Gastrocnemius medialis (tissue), 4 donors: ENCODE measurements at places on chromosomes 3 and 15. TPM values are rescaled to one million over a fixed set of nuclear protein-coding genes. Genes with fewer than 3 reads are reported as not detected.
A peak's percentile ranks its signal among the peaks of the same experiment; 100 is the strongest.

- H3K36me3 ChIP-seq, result no peaks in the 10 kb centered on the region
- H3K4me1 ChIP-seq, result no peaks in the 10 kb centered on the region
- no peaks in the 10 kb centered on the region for H3K27me3 ChIP-seq
- DNase-seq, result no peak
- no peak overlapping the region for H3K27ac ChIP-seq
Measured at GRCh38 chr15:37143351-37143750, 43.0 kb upstream of the MEIS2 start.

- no peak overlapping the region for H3K4me3 ChIP-seq
- DNase-seq, result no peak
- no peaks in the 10 kb centered on the region for H3K36me3 ChIP-seq
- H3K4me1 ChIP-seq, result peaks cover 7% of the 10 kb centered on the region
Measured at GRCh38 chr3:168885028-168885427, 778.5 kb downstream of the MECOM start.

GRCh38 chr15:92384381-92384780, 9.3 kb upstream of the ST8SIA2 start:
- H3K4me3 ChIP-seq, result no peak overlapping the region
- H3K27ac ChIP-seq, result no peak overlapping the region
- H3K36me3 ChIP-seq, result no peaks in the 10 kb centered on the region
- no peaks in the 10 kb centered on the region for H3K27me3 ChIP-seq
- no peaks in the 10 kb centered on the region for H3K4me1 ChIP-seq
- DNase-seq, result no peak

GRCh38 chr15:62428851-62429598, 263.9 kb upstream of the C2CD4B start:
- no peak overlapping the region for H3K4me3 ChIP-seq
- peaks cover 58% of the 10 kb centered on the region for H3K4me1 ChIP-seq
- H3K36me3 ChIP-seq, result no peaks in the 10 kb centered on the region
- no peaks in the 10 kb centered on the region for H3K27me3 ChIP-seq
- H3K27ac ChIP-seq, result peak overlapping the region; percentile 2

DNA sequence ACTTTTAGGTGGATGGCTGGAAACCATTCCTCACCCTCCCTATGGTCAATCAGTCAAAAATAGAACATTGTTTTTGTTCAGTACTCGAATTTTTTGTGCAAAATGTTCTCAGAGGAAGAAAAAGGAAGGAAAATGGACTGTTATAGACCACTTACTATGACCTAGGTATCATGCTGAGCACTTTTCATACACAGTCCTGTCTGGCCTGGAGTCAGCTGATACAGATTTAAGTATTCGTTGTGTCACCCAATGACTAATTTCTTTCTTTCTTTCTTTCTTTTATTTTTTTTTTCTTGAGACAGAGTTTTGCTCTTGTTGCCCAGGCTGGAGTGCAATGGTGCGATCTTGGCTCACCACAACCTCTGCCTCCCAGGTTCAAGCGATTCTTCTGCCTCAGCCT, 29.1 kb upstream of the TNIK start:
- H3K27ac ChIP-seq, result no peak overlapping the region
- DNase-seq, result no peak
- H3K27me3 ChIP-seq, result no peaks in the 10 kb centered on the region
- H3K4me1 ChIP-seq, result no peaks in the 10 kb centered on the region
- H3K4me3 ChIP-seq, result no peak overlapping the region

- DNase-seq, result no peak
- no peak overlapping the region for H3K4me3 ChIP-seq
- no peaks in the 10 kb centered on the region for H3K36me3 ChIP-seq
- no peaks in the 10 kb centered on the region for H3K27me3 ChIP-seq
Measured at GRCh38 chr3:30297112-30297511, 309.3 kb upstream of the TGFBR2 start.

DNA sequence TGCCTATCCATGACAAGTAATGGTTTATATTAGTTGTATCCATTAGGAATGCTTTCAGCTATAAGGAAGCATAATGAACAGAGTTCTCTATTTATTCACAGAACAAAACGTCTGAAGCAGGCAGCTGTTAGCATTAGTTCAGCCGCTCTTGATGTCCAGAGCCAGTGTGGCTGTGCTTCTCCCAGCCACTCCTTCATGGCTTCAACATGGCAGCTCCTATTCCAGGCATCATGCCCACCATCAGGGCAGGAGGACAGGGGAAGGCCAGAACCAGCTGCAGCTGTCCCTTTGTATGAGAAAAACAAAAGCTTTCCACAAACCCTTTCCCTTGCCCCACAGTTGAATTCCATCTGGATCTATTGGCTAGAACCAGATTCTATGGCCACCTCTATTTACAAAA, 12.9 kb upstream of the SNRK start:
- no peaks in the 10 kb centered on the region for H3K4me1 ChIP-seq
- no peak for DNase-seq
- H3K4me3 ChIP-seq, result no peak overlapping the region
- no peak overlapping the region for H3K27ac ChIP-seq
- no peaks in the 10 kb centered on the region for H3K27me3 ChIP-seq
- no peaks in the 10 kb centered on the region for H3K36me3 ChIP-seq

- H3K36me3 ChIP-seq, result no peaks in the 10 kb centered on the region
- H3K4me1 ChIP-seq, result peaks cover 11% of the 10 kb centered on the region
- H3K27ac ChIP-seq, result peak overlapping the region; percentile 46
- no peak for DNase-seq
Measured at GRCh38 chr3:17143893-17144664, 259.3 kb downstream of the PLCL2 start.

- H3K27me3 ChIP-seq, result no peaks in the 10 kb centered on the region
- no peak overlapping the region for H3K27ac ChIP-seq
- no peak overlapping the region for H3K4me3 ChIP-seq
- DNase-seq, result no peak
- H3K36me3 ChIP-seq, result no peaks in the 10 kb centered on the region
Measured at GRCh38 chr15:78732634-78733033, 78.6 kb downstream of the ADAMTS7 start.

DNA sequence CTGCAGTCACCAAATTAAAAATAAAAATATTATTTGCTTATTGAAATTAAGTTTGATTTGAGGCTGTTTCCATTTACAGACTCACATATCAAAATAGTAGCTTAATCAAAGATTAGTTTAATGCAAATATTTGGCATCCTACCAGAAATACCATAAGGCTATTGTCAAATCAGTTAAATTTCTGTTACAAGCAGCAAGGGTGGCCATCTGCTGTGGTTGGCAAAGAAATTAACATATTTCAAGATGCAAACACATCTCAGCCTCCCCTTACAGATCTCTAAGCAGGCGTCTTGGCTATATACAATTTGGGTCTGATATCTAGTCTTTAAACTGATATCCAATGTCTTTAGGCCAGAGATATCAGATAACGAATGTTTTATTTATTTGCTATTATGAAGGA, 83.2 kb upstream of the NEDD4 start:
- DNase-seq, result no peak
- no peak overlapping the region for H3K27ac ChIP-seq
- no peaks in the 10 kb centered on the region for H3K27me3 ChIP-seq

DNA sequence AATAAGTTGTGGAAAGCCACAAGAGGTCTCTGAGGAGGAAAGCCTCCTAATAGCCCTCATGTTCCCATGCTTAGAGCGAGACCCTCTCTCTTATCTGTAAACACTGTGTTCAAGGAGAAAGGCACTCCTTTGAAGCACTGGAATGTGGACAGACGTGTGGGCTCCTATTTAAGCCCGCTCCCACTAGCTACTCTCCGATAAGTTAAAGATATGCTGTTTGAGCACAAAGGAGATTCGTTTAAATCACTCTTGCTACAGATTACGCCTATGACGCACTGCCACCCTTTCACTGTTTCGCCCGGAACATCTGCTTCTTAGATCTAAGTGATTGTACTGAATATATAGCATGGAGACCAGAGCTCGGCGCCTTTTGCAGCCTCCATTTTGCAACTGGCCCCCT, 57.8 kb upstream of the FAM3D start:
- no peak overlapping the region for H3K4me3 ChIP-seq
- DNase-seq, result no peak
- no peaks in the 10 kb centered on the region for H3K36me3 ChIP-seq
- no peaks in the 10 kb centered on the region for H3K27me3 ChIP-seq
- no peaks in the 10 kb centered on the region for H3K4me1 ChIP-seq

- peak overlapping the region; percentile 23 for H3K4me3 ChIP-seq
- no peaks in the 10 kb centered on the region for H3K27me3 ChIP-seq
- peak; percentile 32 for DNase-seq
Measured at GRCh38 chr15:70062321-70062956, 35.3 kb downstream of the TLE3 start.

GRCh38 chr3:153767601-153768560, 353.3 kb upstream of the ARHGEF26 start:
- H3K27ac ChIP-seq, result no peak overlapping the region
- H3K27me3 ChIP-seq, result no peaks in the 10 kb centered on the region
- no peak overlapping the region for H3K4me3 ChIP-seq
- no peaks in the 10 kb centered on the region for H3K4me1 ChIP-seq
- no peaks in the 10 kb centered on the region for H3K36me3 ChIP-seq

DNA sequence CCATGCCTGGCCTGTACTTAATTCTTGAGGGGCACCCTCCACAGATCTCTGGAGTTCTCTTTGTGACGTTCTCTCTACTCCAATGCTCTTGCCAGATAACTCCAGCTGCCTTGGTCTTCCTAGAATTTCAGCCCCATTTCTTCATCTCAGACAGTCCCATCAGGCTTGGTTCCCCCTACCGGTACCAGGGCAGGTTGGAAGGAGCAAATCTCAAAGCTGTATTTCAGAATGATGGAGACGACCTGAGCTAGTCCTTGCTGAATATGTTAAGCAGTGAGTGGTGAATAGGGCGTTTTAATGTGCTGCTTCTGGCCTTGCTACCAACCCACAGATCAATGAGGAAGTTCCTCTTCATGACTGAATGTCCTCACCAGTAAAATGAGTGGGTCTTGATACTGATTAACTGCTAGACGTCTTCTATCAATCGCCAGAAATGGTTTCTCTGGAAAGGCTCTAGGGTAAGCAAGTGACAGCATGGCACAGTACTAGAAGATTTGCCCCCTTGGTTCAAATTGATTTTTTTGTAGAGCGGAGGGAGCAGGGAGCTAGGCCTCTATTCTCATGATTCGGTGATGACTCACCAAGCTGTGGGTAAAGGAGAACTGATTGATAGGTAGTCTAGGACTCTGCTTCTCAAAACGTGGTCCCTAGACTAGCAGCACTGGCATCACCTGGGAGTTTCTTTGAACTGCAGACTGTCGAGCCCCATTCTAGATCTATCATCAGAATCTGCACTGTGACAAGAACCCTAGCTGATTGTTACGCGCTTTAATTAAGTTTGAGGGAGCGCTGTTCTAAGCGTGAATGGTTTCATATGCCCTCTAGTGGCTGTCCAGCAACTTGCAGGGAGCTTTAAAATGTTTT, 67.8 kb downstream of the UBP1 start:
- H3K4me1 ChIP-seq, result peaks cover 4% of the 10 kb centered on the region
- H3K36me3 ChIP-seq, result no peaks in the 10 kb centered on the region
- no peak for DNase-seq
- H3K27ac ChIP-seq, result no peak overlapping the region
- H3K4me3 ChIP-seq, result no peak overlapping the region

DNA sequence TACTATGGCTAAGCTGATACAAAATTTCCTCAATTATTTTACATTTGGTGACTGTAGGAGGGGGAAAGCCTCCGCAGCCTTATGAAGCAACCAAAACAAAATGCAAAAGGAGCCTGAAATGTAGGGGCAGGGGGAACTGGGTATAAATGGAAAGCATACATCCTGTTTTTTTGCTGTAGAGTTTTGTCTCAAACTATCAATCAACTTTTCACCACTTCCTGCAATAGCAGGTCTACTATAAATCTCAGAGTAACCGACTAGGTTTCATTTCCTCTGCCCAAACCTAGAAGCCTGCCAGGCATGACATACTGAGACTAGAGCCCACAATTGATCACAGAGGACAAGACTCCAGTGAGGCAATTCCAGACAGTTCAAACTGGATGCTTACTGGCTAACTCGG, 91.3 kb downstream of the SHQ1 start:
- no peaks in the 10 kb centered on the region for H3K27me3 ChIP-seq
- H3K4me1 ChIP-seq, result no peaks in the 10 kb centered on the region
- no peak overlapping the region for H3K27ac ChIP-seq
- no peak for DNase-seq
- no peaks in the 10 kb centered on the region for H3K36me3 ChIP-seq

- no peak for DNase-seq
- no peaks in the 10 kb centered on the region for H3K36me3 ChIP-seq
- H3K27ac ChIP-seq, result no peak overlapping the region
- no peak overlapping the region for H3K4me3 ChIP-seq
- H3K4me1 ChIP-seq, result no peaks in the 10 kb centered on the region
- H3K27me3 ChIP-seq, result no peaks in the 10 kb centered on the region
Measured at GRCh38 chr3:135034291-135034768, 239.3 kb downstream of the EPHB1 start.

GRCh38 chr3:54139630-54140029, 17.3 kb downstream of the CACNA2D3 start:
- H3K27ac ChIP-seq, result no peak overlapping the region
- no peak for DNase-seq
- H3K27me3 ChIP-seq, result no peaks in the 10 kb centered on the region

DNA sequence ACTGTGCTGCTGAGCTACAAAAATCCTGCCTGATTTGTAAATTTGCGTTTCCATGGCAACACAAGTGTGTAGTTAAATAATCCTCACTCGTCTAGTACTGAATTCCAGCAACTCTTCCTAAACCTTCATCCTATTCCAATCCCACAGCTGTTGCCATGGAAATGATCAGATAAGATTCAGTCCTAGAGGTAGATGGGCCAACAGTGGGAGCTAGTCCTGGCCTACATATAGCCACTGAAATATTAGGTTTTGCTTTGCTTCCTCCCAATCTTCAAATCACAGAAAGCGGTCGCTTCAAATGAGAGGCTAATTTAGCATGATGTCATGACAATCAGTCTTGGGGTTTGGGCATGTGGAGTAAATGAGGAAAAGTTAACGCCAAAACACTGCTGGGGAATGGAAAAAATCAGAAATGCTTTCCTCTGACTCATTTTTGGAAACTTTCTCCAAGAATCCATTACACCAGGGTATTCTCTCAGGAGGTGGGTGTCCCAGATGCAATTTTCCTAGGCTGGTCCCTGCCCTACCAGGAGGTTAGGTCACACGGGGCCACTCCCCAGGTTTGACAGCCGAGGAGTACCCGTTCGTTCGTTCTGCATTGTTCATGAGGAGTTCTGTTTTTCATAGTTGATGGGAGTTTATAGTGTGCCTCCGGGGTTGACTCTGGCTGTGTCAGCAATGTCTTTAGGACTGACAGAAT, 159.2 kb upstream of the SLCO3A1 start:
- H3K4me1 ChIP-seq, result no peaks in the 10 kb centered on the region
- H3K27ac ChIP-seq, result peak overlapping the region; percentile 65
- DNase-seq, result peak; percentile 47
- H3K27me3 ChIP-seq, result no peaks in the 10 kb centered on the region

The CLDN1 gene
- not detected for total RNA-seq

The MOBP gene
- not detected for total RNA-seq

The PRR20G gene
- not detected for total RNA-seq

The PPP1R14D gene
- not detected for total RNA-seq

The SLC22A14 gene
- not detected for total RNA-seq

The INSYN1 gene
- total RNA-seq, result 2.7 TPM

The XIRP1 gene
- total RNA-seq, result 329 TPM

The TLR9 gene
- total RNA-seq, result 0.41 TPM

The IGSF11 gene
- 8.1 TPM for total RNA-seq
